ENCODE measurements at places on chromosomes 4 and X.

- no peak for DNase-seq
These were observed 80.1 kb downstream of the ANKRD50 start for GRCh38 chr4:124632439-124632838.

DNA sequence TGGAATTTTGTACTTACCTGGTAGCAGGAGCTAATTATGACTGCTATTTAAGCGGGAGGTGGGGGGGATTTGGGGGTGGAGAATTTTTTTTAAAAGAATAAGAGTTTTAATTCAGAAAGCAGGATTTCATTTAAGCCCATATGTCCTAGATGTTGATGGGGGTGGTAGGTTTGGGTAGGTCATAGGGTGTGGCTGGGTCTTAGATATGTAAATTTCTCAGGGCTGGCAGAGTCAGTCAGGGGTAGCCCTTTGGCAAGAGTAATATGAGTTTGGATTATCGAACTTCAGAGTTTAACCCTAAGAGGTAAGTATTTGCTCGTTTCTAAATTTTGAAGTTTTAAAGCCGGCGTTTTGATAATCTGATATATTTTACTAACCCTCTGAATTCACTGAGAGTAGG is 35.2 kb upstream of the COX18 start:
- no peak for DNase-seq

DNA sequence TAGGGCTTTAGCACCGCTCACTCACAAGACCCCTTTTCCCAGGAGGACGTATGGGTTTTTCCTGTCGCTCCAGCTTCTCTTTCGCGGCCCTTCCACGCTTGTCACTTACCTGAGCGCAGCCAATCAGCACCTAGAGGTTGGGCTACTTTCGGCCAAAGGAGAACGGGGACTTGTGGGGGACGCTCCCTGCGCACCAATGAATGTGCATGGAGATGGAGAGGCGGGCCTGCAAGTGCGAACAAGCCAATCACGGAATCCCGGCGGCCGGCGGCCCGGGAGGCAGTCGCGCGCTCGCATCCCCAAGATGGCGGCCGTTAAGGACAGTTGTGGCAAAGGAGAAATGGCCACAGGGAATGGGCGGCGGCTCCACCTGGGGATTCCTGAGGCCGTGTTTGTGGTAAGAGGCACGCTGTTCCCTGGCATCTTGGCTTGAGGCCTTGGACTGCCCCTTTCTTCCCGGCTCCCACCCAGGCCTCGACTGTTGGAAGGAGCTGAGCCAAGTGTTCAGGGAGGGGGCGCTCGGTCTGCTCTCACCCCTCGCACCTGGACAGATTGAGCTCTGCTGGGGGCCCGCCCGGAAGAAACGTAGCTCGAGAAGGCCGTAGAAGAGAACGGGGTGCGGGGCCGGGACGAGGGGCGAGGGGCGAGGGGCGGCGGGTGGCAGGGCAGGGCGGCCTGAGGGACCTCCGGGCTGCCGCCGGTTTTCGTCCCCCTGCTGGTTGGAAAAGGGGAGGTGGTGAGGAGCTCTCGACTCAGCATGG is at the start of gene VBP1:
TSS of gene VBP1 (plus strand) at position 282 of the 761 bp plus-strand sequence. CDS start at position 305, 23 bp downstream.
- peak; percentile 97 for DNase-seq

- DNase-seq, result no peak
These were observed 166.2 kb upstream of the FGF13 start for GRCh38 chrX:138877746-138878145.

- no peak for DNase-seq
These were observed at the start of gene ZNF185 for GRCh38 chrX:152897222-152898131. TSS of gene ZNF185 (plus strand) at chrX:152898067. CDS start at chrX:152914490, 16,423 bp downstream.

GRCh38 chr4:150909116-150909515 is 106.0 kb downstream of the LRBA start:
- no peak for DNase-seq

DNA sequence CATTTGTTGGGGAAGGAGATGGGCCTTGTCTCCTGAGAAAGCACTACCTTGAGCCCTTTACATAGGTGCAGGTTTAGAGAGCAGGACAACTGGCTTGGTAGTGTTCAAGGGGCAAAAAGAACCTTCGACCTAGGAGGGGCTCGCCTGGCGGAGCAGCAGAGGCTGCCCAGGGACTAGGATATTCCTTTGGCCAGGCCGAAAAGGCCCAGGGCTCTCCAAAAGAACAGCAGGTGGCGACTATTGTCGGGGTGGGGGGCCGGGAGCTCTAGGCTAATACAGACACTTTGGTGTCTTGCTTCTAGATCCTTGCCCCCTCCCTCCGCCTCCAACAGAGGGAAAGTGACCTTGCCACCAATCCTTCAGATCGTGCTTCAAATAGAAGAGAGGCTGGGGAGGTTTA is 7.1 kb upstream of the POU3F4 start:
- no peak for DNase-seq

DNA sequence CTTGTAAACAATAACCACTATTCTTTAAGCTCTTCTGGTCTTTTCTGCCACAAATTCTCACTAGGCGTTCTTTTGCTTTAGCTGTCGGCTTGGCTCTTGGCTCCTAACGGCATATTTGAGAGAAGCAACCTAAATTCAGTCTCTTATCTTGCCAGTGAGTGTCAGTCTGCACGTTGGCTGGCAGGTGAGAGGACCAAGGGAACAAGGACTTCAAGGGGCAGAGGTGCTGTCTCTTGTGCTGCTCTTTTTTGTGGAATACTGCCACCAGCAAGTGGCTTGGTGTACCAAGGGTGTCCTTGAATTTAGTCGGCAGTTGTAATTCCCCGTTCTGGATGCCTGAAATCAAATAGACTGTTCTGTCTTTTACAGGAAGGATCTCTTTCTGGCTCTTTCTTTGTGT is 77.8 kb upstream of the SLC4A4 start:
- no peak for DNase-seq

GRCh38 chr4:113701169-113701568 is 60.4 kb downstream of the CAMK2D start:
- no peak for DNase-seq

DNA sequence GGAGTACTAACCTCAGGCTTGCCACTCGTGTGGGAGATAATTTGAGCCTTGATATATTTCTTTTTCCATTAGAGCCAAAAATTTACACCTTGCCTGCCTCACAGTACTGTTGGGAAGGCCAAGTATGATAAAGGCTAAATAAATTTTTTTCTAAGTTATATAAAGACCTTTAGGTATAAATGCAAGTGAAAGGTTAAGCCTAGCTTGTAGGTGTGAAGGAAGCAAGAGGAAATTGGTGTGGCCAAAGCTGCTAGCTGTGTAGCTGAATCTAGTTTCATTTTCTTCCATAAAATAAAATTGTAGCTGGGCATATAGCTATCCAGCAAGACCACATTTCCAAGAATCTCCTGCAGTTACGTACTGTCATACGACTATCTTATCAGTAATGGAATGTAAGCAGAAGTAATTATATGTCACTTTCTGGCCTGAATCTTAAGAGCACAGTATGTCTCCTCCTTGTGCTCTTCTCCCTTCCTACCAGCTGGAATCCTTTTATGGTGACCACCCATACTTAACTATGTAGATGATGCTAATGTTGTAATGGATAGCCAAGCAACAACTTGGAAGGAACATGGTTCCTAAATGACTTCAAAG is 14.3 kb upstream of the GABRE start:
- DNase-seq, result no peak

DNA sequence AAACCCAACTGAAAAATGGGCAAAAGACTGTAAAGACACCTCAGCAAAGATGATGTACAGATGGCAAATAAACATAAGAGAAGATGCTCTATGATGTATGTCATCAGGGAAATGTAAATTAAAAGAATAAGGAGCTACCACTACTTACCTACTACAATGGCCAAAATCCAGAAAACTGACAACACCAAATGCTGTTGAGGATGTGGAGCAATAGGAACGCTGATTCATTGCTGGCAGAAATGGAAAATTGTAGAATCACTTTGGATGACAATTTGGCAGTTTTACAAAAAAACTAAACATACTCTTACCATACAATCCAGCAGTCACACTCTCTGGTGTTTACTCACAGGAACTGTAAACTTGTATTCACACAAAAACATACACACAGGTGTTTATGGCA is 222.3 kb upstream of the LDB2 start:
- no peak for DNase-seq

All from NCI-H1092 (cell line).